NCI-H2081 (cell line): ENCODE measurements at places on chromosomes 4 and X.

DNA sequence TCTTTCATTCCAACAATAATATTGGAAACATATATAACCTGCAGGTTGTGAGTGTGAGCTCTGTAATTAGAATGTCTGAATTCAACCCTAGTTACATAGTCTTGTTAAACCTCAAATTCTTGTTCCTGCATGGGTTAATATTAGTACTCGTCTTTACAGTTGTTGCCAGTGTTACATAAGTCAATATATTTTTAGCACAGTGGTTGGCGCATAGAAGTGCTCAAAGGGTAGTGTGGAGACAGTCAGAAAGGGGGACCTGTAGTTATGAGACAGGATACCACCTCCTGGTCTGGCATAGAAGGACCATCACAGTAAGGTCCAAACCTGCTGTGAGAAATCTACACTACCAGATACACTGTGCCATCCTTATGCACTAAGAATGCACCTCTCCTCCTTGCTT, 1045.9 kb upstream of the SLIT2 start:
- no peak for DNase-seq

- no peak for DNase-seq
Observed at GRCh38 chr4:67746797-67747495, 7.2 kb downstream of the GNRHR start.

GRCh38 chr4:8507196-8507570, 66.6 kb downstream of the TRMT44 start:
- no peak for DNase-seq

DNA sequence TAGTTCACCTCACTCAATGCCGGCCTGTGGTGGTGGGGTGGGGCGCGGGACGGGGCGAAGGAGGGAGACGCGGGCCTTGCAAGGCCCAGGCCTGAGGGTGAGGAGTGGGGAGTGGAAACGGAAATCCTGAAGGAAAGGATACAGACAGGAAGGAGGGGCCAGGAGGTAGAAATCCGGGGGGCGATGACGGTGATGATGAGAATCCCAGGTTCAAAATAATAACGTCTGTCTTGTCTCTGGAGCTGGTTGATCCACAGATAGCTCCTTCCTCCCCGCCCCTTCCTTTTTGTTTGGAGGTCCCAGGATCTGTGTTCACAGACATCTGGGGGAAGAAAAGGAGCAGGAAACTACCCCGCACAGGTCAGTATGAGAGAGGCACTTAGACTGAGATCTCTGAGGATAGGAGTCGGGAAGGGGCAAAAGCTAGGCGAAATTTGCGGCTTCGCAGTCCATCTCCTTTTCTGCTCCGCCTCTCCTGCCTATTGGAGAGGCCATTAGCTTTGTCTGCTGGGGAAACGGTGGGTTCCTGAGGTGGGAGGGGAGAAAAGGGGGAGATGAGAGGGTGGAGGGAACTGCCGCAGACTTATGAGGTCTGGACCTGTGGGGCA, 746 bp downstream of the TCEAL7 start:
- DNase-seq: no peak

DNA sequence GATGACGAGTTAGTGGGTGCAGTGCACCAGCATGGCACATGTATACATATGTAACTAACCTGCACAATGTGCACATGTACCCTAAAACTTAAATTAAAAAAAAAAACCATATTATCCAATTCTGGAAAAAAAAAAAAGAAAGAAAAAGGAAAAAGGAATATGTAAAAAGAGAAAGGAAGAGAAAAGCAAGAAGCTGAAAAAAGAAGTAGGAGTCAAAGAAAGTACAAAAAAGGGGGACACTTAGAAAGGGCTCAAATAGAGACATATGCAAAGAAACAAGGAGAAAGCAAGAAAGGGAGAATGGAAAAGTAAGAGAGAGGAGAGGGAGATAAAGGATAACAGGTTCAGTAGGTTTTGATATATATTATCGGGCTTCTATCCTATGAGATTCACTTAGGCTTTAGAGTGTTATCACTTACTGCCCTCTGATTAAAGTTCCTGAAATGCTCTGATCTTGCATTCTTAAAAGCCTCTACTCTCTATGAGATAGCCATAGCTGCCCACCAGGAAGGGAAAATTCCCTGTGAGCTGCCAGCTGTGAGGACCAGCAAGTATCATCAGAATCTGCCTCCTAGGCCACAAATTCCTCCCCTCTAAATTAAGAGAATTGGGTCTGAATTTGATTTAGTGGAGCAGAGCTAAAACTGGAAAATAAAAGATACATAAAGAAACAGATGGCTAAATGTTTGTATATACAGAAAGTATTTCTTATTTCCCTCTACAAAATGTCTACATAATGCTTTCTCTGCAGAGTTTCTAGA, 95.2 kb downstream of the AMMECR1 start:
- DNase-seq: no peak

GRCh38 chr4:74539044-74539790, 94.3 kb downstream of the AREG start:
- no peak for DNase-seq

DNA sequence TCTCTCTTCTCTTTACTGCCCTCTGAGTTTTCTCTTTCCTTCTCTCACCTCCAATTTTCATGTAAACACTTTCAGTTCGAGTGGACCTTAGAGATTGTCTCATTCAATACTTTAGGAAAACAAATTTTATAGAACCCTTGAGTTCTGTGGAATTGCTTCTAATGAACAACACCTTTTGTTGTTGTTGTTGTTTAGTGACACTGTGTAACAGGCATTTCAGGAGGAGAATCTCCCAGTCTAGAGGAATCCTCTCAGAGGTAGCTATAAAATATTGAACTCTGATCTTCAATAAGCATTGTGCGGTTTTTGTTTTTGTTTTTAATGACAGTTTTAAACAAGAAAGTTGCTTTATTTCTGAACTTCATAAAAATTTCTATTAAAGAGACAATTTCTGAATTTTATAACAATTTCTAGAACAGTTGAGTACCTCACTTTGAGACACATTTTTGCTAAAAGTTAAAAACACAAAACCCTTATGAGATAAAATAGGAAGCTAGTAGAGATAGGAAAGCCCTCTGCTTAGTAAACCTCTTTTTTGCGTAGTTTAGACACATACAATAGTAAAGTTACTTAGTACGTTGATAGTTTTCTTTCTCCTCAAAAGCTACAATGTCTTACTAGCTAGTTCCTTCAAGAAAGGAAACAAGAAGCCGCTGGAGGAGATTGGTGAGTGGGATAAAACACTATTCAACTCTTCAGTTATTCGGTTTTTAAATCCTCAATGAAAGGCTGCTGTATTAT, 38.8 kb downstream of the CLCN3 start:
- DNase-seq: no peak

- DNase-seq: no peak
Observed at GRCh38 chr4:109969919-109970318, 57.2 kb downstream of the EGF start.

- no peak for DNase-seq
Observed at GRCh38 chr4:183347566-183347965, 25.3 kb upstream of the CLDN24 start.

DNA sequence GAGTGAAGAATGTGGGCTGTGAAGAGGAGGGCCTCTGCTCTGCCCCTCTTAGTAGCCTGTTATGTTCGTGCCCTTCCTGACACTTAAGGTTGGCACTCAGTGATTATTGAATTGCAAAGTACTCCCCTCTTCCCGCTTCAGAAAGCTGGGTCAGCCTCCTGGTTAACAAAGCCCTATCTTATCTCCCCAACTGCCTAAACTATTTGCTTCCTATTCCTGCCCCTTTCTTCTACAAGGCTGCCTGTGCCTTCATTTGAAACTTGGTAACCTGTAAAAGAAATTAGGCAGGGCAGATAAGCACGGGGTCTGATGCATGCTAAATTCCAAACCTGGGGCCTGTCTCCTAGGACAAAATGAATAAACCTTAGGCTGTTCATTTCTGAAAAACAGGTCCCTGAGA, 23.1 kb upstream of the TMEM150C start:
- no peak for DNase-seq
